ENCODE measurements at places on chromosomes 13 and 19. TPM values are rescaled to one million over a fixed set of nuclear protein-coding genes. Genes with fewer than 3 reads are reported as not detected.

Gene PCID2
- 68.0 TPM for total RNA-seq

DNA sequence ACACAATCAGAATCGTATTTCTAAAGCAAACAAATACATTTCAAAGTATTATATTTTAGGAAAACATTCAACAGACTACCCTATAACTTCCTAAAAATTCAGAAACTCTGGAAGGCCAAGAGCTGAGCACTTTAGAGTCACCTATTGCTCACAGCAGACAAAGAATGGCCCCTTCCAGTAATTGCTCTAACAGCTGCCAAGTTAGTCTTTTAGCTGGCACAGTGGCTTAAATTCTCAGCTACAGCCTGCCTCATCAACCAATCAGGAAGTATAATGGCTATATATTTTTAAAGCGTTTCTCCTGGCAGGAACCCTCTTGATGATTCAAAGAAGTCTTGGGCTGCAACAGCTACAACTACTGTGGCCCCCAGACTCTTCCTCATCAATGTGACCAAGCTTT lies 14.9 kb upstream of the SLITRK5 start:
- H3K4me3 ChIP-seq = no peak overlapping the region
- no peak for DNase-seq
- no peaks in the 10 kb centered on the region for H3K4me1 ChIP-seq
- H3K36me3 ChIP-seq = no peaks in the 10 kb centered on the region
- no peaks in the 10 kb centered on the region for H3K27me3 ChIP-seq

GRCh38 chr13:40549500-40550094 lies 116.8 kb downstream of the FOXO1 start:
- H3K27me3 ChIP-seq = no peaks in the 10 kb centered on the region
- no peaks in the 10 kb centered on the region for H3K4me1 ChIP-seq
- no peak overlapping the region for H3K4me3 ChIP-seq
- no peak for DNase-seq

DNA sequence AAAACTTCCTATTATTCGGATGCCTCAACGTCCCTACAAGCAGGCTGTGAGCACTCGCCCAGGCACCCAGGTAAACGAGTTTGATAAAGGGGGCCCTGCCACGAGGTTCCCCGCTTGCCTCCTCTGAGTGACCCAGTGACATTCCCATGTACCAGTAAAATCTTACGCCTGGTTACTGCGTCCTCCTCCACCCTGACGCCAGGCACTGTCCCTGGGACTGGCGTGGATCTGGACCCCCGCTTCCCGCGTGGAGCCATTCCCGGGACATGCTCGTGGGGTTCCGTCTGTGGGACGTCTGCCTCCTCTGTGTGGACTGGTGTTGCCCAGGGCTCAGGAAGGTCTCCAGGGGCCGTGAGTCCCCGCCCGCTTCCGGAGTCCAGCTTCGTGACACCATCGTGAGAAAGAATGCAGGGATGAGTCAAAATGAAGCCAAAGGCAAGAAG lies 407 bp upstream of the ZNF550 start:
- peaks cover 25% of the 10 kb centered on the region for H3K4me1 ChIP-seq
- H3K4me3 ChIP-seq = peak overlapping the region; percentile 93
- H3K27ac ChIP-seq = peak overlapping the region; percentile 90
- H3K27me3 ChIP-seq = no peaks in the 10 kb centered on the region
- peaks cover 45% of the 10 kb centered on the region for H3K36me3 ChIP-seq

GRCh38 chr19:14149509-14149994 lies 13.2 kb upstream of the ASF1B start:
- H3K27ac ChIP-seq = peak overlapping the region; percentile 85
- peak overlapping the region; percentile 69 for H3K4me3 ChIP-seq
- peaks cover 19% of the 10 kb centered on the region for H3K4me1 ChIP-seq
- H3K36me3 ChIP-seq = no peaks in the 10 kb centered on the region

Gene SBSN
- total RNA-seq = not detected

Gene FCER2
- total RNA-seq = not detected

DNA sequence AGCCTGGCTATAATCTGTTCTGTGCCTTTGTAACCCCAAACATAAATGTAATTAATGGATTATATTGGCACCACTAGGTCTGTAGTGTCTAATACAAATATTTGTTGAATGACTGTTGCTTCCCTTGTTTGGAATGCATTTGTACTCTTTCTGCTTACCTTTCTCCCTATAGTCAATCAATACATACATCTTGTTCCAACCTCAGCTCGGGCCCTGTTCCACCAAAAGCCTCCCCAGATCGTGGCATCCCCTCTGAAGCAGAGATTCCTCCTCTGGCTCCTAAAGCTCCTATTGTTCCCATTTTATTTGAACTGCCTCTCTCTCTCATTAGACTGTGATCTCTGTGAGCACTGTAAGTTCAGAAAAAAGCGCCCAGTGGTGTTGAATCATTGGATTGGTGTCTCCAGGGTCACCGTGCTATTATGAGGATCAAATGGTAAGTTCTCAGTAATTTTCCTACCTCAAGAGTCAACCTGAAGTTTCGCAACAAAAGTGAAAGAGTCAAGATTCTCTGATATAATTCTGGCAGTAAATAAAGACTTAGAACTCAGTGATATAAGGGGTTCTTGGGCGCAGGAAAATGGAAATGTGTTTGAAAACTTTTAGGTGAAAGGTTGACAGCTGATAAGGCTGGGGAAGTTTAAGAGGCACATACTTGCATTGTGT lies 151.5 kb downstream of the KLF5 start:
- peaks cover 34% of the 10 kb centered on the region for H3K27me3 ChIP-seq
- no peak for DNase-seq
- no peaks in the 10 kb centered on the region for H3K4me1 ChIP-seq

GRCh38 chr13:44140888-44141724 lies 232.5 kb upstream of the SERP2 start:
- H3K36me3 ChIP-seq = no peaks in the 10 kb centered on the region
- peak overlapping the region; percentile 84 for H3K27ac ChIP-seq
- peaks cover 12% of the 10 kb centered on the region for H3K4me1 ChIP-seq

DNA sequence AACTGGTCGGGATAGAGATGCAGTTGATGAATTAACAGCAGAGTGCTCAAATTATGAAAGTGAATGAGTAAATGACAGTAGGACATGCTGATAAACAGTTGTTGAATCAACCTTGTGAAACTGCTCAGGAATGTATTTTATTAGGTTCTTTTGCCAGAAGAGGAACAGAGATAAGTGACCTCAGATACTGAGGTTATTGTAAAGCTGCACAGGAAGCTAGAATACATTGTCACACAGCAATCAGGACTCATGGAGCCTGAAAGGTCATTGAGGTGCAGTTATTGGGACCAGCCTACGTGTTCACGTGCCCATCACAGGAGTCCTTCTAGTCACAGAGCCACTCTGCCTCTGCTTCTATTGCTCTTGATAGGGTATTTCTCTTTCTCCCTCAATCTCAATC lies 47.5 kb upstream of the MED4 start:
- H3K4me1 ChIP-seq = peaks cover 15% of the 10 kb centered on the region
- H3K36me3 ChIP-seq = peaks cover 9% of the 10 kb centered on the region
- H3K27ac ChIP-seq = no peak overlapping the region
- no peaks in the 10 kb centered on the region for H3K27me3 ChIP-seq
- no peak overlapping the region for H3K4me3 ChIP-seq
- DNase-seq = no peak

GRCh38 chr19:49422407-49423070 lies 702 bp downstream of the PTH2 start:
- DNase-seq = peak; percentile 77
- peaks cover 35% of the 10 kb centered on the region for H3K4me1 ChIP-seq
- peaks cover 93% of the 10 kb centered on the region for H3K27me3 ChIP-seq
- H3K36me3 ChIP-seq = peaks cover 2% of the 10 kb centered on the region

- no peak overlapping the region for H3K4me3 ChIP-seq
- no peaks in the 10 kb centered on the region for H3K36me3 ChIP-seq
- H3K27ac ChIP-seq = no peak overlapping the region
- H3K4me1 ChIP-seq = no peaks in the 10 kb centered on the region
- no peak for DNase-seq
- no peaks in the 10 kb centered on the region for H3K27me3 ChIP-seq
Measured at GRCh38 chr13:45682494-45683008, 19.6 kb upstream of the CBY2 start.

Gene ZNF835
- 2.1 TPM for total RNA-seq

GRCh38 chr19:29563486-29564101 lies 37.8 kb downstream of the VSTM2B start:
- H3K36me3 ChIP-seq = peaks cover 2% of the 10 kb centered on the region
- no peak for DNase-seq
- no peak overlapping the region for H3K27ac ChIP-seq
- peaks cover 28% of the 10 kb centered on the region for H3K27me3 ChIP-seq

Gene F7
- total RNA-seq = not detected

DNA sequence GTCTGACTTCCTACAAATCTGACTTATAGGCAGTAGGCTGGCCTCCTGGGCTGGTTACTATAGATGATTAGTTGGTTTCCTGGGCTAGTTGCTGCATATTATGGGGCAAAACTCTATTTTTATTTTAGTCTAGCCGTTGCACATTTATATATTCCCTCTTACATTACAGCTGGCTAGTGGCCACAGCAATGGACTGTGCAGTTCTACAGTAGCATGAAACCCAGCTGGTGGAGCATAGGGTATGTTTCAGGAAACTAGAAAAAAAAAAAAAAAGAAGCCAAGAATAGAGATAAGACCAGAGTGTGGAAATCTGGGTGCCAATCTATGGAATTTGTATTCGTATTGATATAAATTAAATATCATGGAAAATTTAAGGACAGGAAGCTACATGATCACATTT lies 304.4 kb upstream of the NBEA start:
- H3K4me3 ChIP-seq = no peak overlapping the region
- H3K4me1 ChIP-seq = no peaks in the 10 kb centered on the region
- DNase-seq = no peak
- no peaks in the 10 kb centered on the region for H3K27me3 ChIP-seq
- H3K27ac ChIP-seq = no peak overlapping the region

Gene KLHL1
- total RNA-seq = not detected

Gene POLD1
- total RNA-seq = 215 TPM

GRCh38 chr19:6424939-6425731 lies 524 bp upstream of the KHSRP start:
- peaks cover 36% of the 10 kb centered on the region for H3K4me1 ChIP-seq
- H3K27ac ChIP-seq = peak overlapping the region; percentile 92
- DNase-seq = peak; percentile 100
- peaks cover 13% of the 10 kb centered on the region for H3K36me3 ChIP-seq

DNA sequence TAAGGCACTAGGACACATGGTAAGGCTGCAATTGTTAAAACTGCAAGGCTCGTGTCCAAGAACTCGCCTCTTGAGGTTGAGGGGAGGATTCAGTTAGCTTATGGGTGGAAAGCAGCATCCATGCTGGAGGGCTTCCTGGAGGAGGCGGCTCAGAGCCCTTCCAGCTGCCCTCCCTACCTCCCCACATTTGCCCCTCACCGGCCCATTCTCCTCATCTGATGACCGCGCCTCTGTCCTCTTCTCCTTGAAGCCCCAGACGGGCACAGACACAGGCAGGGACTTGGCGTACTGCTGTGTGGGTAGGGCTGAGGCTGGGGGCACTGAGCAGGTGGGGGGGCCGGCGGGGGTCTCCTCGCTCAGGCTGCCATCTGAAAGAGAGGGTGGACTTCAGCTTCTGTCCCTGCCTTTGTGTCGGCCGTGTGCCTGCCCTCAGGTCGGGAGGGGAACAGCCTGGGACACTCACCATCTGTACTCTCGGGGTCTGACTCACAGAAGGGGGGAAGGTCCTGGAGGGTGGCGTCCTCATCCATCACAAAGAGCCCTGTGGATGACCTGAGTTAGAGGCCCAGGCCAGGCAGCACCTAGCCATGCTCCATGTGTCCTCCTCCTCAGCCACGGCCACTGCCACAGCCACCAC lies 4.1 kb upstream of the PNKP start:
- H3K4me3 ChIP-seq = no peak overlapping the region
- DNase-seq = no peak
- no peaks in the 10 kb centered on the region for H3K36me3 ChIP-seq
- H3K4me1 ChIP-seq = peaks cover 50% of the 10 kb centered on the region
- no peaks in the 10 kb centered on the region for H3K27me3 ChIP-seq
- H3K27ac ChIP-seq = no peak overlapping the region

Gene METTL21C
- total RNA-seq = not detected

DNA sequence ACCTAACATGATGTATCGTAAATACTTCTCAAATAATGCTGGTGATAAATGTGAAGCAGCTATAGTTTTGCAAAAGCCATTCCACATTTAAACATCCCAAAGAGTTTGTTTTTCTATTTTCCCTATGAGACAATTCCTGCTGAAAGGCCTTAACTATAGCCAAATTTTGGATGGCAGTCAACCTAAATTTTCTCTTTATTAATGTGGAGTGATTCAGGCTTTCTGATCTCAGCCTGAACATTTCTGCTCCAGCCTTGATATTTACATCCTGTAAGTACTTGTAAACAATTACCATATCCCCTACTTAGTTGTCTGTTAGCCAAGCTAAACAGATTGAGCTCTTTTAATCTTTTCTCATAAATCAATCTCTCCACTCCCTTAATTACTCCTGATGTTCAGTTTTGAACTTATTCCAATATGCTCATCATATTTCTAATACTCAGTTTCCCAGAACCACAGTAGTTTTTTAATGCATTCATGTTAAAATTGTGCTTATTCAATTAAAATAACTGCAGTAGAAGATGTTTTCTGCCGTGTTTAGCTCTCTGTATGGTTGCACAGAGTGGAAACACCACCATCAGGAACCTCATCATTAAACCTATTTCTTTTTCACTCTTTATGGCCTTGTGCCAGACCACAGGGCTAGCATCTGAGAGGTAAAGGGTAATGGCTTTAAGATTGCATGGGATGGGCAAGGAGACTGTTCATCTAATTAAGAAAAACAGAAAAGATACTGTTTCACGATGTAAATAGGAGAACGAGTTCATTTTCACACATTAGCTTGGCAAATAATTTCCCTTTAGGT lies 1235.2 kb upstream of the SLC10A2 start:
- H3K27me3 ChIP-seq = no peaks in the 10 kb centered on the region
- H3K4me3 ChIP-seq = no peak overlapping the region
- H3K4me1 ChIP-seq = no peaks in the 10 kb centered on the region
- H3K27ac ChIP-seq = no peak overlapping the region
- DNase-seq = no peak

Gene FFAR1
- total RNA-seq = not detected

DNA sequence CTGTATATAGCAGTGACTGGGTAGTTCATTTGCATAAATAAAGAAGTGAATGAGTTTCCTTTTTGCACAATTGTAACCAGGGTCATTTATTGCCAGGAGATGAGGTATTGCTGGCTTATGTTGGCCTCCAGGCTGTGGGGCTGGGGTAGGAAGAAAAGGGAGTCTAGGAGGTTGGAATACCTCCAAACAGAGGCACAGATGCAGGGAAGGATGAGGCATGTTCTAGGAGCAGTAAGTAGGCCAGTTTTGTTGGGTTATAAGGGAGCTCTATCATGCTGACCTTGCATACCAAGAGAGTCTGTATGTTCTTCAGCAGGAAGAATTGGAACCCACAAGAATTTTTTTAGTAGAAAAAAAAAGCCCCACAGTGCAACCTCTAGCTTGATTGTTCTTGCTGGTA lies 17.2 kb upstream of the CYSLTR2 start:
- H3K27ac ChIP-seq = no peak overlapping the region
- DNase-seq = no peak
- H3K4me3 ChIP-seq = no peak overlapping the region
- H3K27me3 ChIP-seq = no peaks in the 10 kb centered on the region
- H3K4me1 ChIP-seq = no peaks in the 10 kb centered on the region

GRCh38 chr13:73715114-73715910 lies 418.9 kb downstream of the KLF12 start:
- peak overlapping the region; percentile 59 for H3K4me3 ChIP-seq
- H3K36me3 ChIP-seq = peaks cover 24% of the 10 kb centered on the region
- H3K4me1 ChIP-seq = peaks cover 43% of the 10 kb centered on the region

GRCh38 chr19:49061445-49061844 lies 3.2 kb downstream of the NTF4 start:
- H3K4me3 ChIP-seq = no peak overlapping the region
- H3K27ac ChIP-seq = no peak overlapping the region
- DNase-seq = no peak
- peaks cover 75% of the 10 kb centered on the region for H3K27me3 ChIP-seq
- no peaks in the 10 kb centered on the region for H3K36me3 ChIP-seq

- H3K36me3 ChIP-seq = no peaks in the 10 kb centered on the region
- no peak overlapping the region for H3K4me3 ChIP-seq
- no peaks in the 10 kb centered on the region for H3K27me3 ChIP-seq
Measured at GRCh38 chr19:32022044-32022640, 323.3 kb upstream of the ZNF507 start.

All from activated CD8-positive, alpha-beta memory T cell treated with anti-CD3 and anti-CD28 coated beads, Interleukin-2, amount 10 ng/mL, durations not matched to agents 7 days and 5 days (primary cell).